Right atrium auricular region (tissue), 2 donors: ENCODE measurements at places on chromosomes 16 and 17.

DNA sequence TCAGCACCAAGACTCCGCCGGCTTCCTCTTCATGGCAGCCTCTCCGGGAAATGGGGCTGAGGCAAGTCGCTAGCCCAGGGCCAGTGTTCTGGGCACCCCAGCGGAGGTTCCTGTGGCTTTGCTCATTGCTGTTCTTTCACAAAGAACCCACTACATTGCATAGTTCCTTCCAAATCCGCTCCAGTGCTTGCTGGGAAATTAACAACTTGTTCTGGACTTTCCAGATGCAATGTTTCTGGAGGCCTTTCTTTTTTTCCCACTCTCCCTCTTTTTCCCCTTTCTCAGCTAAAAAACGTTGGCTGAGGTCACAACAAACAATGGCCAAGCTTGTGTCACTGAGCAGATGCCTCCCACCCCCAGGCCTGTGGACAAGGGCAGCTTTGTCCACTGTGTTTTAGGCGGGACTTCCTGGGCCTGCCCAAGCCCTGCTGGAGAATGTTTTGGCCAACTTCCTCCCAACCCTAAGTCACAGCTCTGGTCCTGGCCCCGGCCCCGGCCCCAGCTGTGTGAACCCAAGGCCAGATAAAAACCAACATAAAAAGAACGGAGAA is 131.5 kb upstream of the RCVRN start:
- peak; percentile 93 for DNase-seq

DNA sequence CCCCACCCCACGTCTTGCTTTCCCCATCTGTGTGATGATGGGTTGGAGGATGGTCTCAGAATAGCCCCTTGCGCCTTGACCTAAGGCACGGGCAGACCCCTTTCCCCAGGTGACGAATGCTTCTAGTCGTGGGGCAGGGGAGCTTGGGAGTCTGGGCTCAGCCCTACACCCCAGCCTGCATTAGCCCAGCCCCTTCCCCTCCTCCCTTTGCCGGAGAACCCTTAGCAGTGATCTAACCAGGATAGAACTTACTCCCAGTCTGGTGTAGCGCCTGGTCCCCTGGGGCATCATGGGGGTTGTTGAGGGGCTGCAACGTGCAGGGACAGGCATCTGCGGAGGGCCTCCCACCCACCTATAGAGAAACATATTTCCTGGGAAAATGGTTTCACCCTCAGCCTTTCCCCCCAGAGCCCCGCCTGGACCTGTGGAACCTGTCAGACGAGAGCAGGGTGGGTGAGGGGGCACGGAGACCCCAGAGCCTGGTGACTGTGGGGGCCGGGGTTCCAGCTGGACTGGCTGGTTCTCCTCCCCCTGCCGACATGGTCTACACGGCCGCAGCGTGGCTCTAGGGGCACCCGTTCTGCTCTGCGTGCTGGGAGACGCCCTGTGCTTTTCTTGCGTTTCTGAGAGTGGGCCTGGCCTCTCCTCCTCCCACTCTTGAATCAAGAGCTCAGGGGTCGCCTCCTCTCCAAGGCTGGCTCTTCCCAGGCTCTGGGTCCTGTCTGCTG is 4.7 kb downstream of the SMTNL2 start:
- no peak for DNase-seq

DNA sequence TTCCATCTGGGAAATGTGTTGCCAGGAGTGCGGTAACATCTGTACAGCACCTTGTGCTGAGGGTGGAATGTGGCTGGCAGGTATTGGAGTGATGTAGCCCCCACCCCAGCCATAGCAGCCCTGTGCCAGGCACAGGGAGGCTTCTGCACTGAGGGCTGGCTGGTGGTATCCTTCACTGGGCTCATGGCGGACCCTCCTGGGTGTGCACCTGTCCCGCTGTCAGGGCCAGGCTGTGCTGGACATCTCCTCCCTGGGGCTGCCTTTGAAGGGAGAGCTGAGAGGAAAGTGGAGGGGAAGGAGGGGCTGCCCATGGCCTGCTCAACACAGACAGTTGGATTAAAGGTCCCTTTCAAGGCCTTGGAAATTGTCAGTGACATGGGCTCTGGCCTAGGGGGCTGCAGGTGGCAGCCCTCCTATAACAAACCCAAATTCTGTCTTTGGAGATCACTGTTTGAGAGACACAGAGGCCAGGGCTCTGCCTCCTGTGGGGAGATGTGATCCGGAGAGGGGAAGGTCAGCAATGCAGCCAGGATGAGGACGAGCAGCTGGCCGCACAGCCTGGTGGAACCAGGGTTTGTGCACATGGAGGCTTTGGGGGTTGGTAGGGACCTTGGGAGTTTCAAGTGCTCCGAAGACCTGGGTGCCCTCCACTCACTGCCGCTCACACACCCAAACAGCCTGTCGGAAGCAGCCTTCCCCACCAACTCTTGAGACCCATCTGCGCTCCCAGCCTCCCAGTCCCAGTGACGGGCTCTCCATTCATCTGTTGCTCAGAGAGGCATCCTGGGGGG is 22.8 kb downstream of the NKD1 start:
- DNase-seq: no peak

DNA sequence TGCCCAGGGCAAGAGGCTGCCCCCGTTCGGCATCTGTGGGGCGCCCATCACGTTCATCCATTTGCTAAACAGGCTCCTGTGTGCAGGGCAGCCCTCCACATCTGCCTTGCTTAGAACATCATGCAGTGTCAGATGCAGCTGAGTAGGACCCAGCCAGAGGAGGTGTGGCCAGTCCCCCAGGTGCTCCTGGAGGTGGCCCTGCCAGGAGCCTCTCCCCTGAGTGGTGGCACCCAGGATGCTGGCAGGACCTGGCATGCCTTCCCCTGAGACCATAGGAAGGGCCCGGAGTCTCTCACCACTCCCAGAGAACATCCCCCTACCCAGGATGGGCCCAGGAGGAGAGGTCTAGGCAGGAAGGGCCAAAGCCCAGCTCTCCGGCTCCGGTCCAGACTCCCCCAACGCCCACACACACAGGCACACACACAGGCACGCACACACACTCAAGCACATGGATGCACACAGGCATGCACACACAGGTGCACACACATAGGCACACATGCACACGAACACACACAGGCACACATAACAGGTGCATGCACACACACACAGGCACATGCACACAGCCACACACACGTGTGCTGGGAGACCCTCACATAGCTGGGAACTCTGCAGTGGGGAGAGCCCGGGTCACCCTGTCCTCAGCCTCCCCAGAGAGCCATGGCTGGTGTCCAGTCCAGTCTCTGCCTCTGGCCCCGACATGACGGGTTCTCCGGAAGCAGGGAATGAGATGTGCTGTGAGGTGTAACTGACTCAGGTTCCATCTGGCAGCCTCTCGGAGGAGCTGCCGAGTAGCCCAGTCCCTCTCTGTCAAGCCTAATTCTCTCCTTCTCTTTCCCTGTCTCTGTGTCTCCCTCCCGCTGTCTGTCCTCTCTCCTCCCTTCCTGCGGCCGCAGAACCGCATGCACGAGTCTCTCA is 74.6 kb downstream of the AMFR start:
- no peak for DNase-seq

DNA sequence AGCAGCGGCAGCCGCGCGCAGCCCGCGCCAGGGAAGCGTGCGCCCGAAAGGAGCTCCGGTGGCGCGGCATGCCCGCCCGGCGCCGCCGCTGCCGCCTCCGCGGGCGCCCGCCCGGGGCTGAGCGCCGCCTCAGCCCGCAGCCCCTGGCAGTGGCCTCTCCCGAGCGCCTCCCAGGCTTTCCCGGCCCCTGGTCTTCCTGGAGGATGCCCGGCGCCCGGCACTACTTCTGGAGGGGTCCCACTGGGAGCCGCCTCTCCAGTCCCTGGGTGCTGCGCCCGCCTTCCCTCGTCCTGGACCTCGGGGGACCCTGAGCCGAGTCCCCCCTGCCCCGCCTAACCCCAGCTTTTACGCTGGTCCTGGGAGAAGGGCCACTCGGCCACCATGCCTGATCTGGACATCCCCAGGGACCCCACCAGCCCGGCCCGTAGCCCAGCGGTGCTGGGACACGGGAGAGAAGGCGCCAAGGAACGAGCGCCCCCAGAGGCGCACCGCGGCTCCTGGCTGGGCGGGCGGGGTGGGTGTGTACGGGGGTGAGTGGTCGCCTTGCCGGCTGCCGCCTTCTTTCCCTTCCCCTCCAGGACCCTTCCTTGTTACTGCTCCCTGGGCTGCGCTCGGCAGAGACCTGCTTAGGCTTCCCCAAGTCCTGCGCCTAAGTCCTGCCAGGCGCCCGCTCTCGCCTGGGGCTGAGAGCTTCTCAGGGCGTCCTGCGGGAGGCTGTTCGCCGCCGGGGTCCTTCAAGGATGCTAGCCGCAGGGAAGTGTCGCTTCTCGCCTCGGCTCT is 704 bp downstream of the ASIC2 start:
- DNase-seq: no peak

DNA sequence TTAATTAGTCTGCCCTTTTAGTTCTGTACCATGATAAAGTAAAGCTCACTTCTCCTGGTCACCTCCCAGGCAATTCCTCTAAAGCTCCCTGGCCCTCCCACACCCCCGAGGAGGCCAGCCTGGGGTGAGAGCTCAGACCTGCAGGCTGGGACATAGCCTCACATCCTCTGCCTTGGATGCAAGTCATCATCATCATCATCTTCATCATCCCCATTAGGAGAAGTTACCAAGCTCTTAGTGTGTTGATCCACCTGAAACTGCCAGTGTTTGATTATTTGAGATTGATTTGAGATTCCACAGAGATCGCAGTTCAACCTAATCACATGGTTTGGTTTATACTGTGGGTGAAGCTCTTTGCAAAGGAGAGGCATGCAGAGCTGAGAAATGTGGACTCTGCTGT is 197.5 kb downstream of the CYLD start:
- DNase-seq: no peak

- peak; percentile 98 for DNase-seq
These were observed 753 bp upstream of the USP22 start for GRCh38 chr17:21043296-21044232.

GRCh38 chr16:12876778-12877177 is 24.6 kb upstream of the SHISA9 start:
- DNase-seq: no peak

DNA sequence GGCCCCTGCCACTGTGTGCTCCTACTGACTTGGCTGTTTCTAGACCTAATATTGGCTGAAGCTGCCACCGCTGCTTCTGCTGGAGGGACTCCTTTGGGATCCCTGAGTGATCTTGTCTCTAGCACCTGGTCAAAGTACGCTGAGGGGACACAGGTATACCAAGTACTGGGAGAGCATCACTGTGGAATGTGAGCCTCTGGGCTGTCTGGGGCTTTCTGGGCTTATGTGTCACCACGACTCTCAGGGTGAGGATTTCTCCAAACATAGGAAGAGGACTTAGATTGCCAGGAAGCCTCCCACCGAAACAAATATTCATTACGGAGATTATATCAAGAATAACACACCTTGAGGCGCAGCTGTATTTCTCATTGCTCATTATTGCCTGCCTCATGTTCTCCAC is 435.8 kb downstream of the HS3ST3B1 start:
- DNase-seq: no peak

- DNase-seq: no peak
These were observed 169.4 kb downstream of the SNX29 start for GRCh38 chr16:12145918-12146317.

- no peak for DNase-seq
These were observed 53.4 kb downstream of the ABCC12 start for GRCh38 chr16:48102083-48103008.

- no peak for DNase-seq
These were observed 33.8 kb downstream of the SLC47A1 start for GRCh38 chr17:19567216-19568015.

DNA sequence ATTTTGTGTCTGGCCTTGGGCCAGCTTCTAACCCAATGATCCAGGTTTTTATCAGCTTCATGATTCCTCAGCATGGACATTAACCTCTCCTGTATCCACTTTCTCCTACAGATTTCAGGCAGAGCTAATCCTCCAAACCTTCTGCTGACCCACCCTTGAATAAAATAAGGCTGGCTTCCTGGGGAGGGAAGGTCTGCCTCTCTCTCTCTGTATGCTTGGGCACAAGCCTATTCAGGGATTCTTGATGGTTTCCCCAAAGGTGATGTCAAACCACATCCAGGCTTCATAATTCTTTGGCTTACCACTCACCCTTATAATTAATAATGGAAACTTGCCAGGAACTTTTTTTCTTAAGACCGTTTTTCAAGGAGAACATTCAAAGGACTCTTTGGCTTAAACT is 240.1 kb downstream of the UTP18 start:
- DNase-seq: no peak

- no peak for DNase-seq
These were observed 38.6 kb upstream of the HS3ST2 start for GRCh38 chr16:22775220-22775922.

GRCh38 chr16:59058250-59058649 is 324.1 kb upstream of the GOT2 start:
- DNase-seq: no peak

DNA sequence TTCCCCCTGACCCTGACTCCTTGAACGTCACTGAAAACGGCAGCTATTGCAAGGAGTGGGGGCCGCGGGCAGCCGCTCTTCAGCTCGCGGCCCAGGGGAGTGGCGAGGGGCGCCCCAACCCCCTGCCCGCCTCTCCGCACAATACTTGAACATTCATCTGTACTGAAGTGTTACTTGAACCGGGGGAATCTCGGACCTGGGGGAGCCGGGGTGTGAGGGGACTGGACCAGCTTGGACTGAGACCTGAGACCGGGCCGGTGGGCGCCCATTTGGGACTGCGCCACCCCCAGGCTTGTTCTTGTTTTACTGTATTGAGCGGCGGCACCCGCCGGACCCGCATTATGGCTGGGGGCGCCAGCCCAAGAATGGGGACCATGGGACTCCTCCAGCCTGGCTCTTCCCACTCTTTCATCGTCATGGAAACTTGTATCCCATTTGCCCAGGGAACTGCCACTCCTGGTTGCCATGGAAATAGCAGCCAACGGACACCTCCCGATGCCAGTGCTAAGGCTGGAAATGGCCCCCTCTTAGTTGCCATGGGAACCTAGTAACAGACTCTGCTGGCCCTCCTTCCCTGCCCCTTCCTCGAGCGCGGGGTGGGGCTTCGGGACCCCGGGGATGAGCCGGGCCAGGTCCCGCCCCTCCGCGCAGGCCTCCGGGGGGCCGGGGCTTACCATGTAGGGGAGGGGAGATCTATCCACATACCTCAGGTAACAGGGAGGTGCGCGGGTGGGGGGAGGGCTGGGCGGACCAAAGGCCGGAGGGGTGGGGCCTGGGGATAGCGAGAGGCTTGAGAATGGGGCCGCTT is 805 bp upstream of the ORAI3 start:
- peak; percentile 97 for DNase-seq

DNA sequence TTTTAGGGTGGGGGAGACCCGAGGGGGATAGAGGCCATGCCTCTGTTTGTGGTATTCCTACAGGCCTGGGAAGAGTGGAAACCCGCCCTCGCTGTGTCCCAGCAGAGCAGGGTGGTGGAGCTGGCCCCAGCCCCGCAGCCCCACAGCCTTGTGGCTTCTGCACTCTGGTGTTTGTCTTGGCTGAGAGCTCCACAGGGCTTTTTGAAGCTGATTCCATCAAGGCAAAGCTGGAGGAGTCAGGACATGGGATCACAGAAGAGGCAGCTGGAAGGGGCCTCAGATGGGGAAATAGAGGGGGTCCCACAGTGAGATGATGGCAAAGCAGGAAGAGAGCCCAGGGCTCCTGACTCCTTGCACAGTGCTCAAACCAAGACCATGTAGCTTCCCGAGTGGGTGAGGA is 5.0 kb upstream of the WFIKKN2 start:
- no peak for DNase-seq
